Pancreas (tissue), 10 donors: ENCODE measurements at places on chromosomes 12 and 14. TPM values are rescaled to one million over a fixed set of nuclear protein-coding genes. Genes with fewer than 3 reads are reported as not detected.

INHBE gene
- total RNA-seq, result not detected

DNA sequence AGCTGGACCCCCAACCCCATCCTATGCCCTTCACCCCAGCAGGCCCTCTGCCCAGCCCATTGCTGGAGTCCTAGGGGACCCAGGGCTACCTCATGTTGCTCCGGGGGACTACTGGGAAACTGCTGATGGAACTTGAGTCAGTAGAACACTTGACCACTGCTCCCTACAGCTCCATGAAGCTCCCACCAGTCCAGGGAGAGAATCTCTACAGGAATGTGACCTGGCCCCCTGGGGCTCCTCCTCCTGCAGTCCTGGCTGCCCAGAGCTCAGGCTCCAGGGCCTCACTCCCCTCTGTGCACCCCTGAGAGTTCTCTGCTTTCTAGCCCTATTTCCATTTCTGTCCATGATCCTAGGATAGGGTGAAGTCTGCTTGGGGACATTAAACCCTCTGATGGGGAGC lies 10.8 kb upstream of the AQP2 start:
- no peaks in the 10 kb centered on the region for H3K27me3 ChIP-seq
- no peaks in the 10 kb centered on the region for H3K36me3 ChIP-seq
- H3K4me1 ChIP-seq, result peaks cover 4% of the 10 kb centered on the region
- H3K27ac ChIP-seq, result peak overlapping the region; percentile 58

- H3K4me1 ChIP-seq, result no peaks in the 10 kb centered on the region
- H3K36me3 ChIP-seq, result no peaks in the 10 kb centered on the region
- no peak overlapping the region for H3K4me3 ChIP-seq
- no peaks in the 10 kb centered on the region for H3K27me3 ChIP-seq
- no peak overlapping the region for H3K27ac ChIP-seq
- no peak for DNase-seq
Observed at GRCh38 chr14:33646692-33647260, 304.1 kb downstream of the EGLN3 start.

- no peaks in the 10 kb centered on the region for H3K27me3 ChIP-seq
- H3K4me1 ChIP-seq, result peaks cover 43% of the 10 kb centered on the region
- peak overlapping the region; percentile 95 for H3K27ac ChIP-seq
Observed at GRCh38 chr12:106274575-106275121, 26.8 kb upstream of the CKAP4 start.

HIGD1C gene
- not detected for total RNA-seq

GRCh38 chr14:88069677-88070076 lies 64.7 kb downstream of the GPR65 start:
- no peak for DNase-seq
- H3K27me3 ChIP-seq, result no peaks in the 10 kb centered on the region
- H3K4me3 ChIP-seq, result no peak overlapping the region
- no peak overlapping the region for H3K27ac ChIP-seq
- no peaks in the 10 kb centered on the region for H3K4me1 ChIP-seq
